ENCODE measurements at places on chromosomes 4 and X.
A peak's percentile ranks its signal among the peaks of the same experiment; 100 is the strongest.

- peak; percentile 62 for DNase-seq
Measured at GRCh38 chr4:80831383-80832361, 198.8 kb upstream of the BMP3 start.

- DNase-seq: no peak
Measured at GRCh38 chr4:185772391-185773093, 39.5 kb downstream of the SORBS2 start.

- DNase-seq: no peak
Measured at GRCh38 chr4:171017593-171017992, 795.6 kb upstream of the GALNTL6 start.

GRCh38 chr4:38964942-38965775, 67.0 kb downstream of the TMEM156 start:
- no peak for DNase-seq

DNA sequence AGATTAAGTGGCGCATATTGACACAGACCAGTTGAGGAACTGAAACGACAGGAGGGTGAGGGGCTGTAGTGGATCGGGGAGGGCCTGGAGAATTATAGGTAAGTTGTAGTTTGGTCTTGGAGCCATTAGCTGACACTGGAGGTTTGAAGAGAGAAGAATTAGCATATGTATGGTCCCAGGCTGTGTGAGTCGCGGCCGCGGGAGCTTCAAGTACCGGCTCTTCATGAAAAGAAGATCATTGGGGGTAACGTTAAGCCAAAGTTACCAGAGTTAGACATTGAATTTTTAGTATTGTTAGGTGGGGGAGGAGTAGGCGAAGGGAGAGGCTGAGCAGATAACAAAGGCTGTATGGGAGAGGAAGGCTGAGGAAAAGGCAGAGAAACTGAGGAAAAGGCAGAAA, 56.5 kb downstream of the ZNF674 start:
- DNase-seq: no peak

DNA sequence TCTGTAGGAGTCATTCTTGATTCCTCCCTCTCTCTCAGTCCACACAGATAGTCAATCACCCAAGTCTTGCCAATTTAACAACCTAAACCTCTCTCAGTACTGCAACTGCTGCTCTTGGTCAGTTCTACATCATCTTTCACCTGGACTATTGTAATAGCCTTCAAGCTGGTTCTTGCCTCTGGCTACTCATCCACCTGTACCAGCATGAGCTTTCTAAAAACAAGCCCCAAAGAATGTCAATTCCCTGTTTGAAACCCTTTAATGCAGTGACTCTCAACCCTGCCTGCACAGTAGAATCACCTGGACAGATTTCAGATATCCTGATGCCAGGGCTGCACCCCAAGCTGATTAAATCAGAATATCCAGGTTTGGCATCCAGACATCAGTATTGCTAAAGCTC, 48.3 kb downstream of the VGLL1 start:
- no peak for DNase-seq

DNA sequence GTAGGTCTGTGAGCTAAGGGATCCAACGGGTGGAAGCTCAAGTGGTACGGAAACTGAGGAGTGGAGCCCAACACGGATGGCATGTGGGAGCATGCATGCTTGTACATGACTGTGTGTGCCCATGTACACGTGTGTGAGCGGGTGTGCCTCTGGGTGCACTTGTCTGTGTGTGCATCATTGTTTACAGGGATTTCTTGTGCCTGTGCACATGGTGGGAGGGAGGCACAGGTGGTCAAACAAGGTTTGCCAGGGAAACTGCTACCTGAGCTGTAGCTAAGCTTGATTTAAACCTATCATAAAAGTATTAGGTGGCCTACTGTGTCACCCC, 122.5 kb upstream of the MAMLD1 start:
- no peak for DNase-seq
